ENCODE measurements at places on chromosomes 13 and 19.

DNA sequence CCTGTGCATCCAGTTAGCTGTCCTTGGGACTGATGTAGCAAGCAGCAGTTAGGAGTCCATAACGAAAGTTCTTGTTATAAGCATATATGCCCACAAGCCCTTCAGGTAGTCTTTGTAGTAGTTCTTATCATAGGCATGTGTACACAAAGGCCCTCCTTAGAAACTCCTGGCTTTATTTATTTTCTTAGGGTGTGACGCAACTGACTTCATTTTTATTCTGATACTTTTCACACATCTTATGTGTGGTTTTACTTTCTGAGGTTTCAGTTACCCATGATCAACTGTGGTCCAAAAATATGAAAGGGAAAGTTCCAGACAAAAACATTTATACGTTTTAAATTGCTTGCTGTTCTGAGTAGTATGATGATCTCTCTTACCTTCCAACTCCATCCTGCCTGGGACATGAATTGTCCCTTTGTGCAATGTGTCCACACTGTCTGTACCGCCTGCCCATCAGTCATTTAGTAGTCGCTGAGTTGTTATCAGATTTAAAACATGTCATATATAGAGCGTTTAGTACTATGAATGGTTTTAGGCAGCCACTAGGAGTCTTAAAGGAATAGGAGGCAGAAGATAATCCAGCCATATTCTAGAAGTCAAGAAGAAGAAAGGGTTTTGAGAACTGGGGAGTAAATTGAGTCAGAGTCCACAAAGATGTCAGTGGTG, 19.4 kb downstream of the GPC5 start:
- DNase-seq, result no peak

DNA sequence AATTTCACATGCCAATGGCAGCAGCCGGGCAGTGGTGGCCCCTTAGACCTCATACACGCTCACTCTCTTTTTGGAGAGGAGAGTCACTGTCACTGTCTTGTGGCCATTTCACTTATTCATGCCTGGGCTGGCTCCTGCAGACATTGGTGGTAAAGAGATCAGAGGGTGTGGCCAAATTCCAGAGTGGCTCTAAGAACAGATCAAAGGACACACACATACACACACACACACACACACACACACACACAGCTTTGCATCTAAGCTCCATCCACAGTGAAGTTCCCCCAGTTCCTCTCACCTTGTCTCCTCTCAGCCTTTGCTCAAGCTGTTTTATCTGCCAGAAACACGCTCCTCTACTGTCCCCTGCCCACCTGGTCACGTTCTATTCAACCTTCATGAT, 46.5 kb upstream of the KPNA3 start:
- no peak for DNase-seq

DNA sequence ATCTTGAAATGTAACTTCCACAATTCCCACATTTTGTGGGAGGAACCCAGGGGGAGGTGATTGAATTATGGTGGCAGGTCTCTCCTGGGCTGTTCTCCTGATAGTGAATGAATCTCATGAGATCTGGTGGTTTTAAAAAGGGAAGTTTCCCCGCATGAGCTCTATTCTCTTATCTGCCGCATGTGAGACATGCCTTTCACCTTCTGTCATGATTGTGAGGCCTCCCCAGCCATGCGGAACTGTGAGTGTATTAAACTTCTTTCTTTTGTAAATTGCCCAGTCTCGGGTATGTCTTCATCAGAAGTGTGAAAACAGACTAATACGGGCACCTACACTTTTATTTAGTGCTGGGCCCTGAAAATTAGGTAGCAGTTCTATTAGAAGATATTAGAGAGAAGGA, 45.8 kb downstream of the TNFSF13B start:
- DNase-seq, result no peak

DNA sequence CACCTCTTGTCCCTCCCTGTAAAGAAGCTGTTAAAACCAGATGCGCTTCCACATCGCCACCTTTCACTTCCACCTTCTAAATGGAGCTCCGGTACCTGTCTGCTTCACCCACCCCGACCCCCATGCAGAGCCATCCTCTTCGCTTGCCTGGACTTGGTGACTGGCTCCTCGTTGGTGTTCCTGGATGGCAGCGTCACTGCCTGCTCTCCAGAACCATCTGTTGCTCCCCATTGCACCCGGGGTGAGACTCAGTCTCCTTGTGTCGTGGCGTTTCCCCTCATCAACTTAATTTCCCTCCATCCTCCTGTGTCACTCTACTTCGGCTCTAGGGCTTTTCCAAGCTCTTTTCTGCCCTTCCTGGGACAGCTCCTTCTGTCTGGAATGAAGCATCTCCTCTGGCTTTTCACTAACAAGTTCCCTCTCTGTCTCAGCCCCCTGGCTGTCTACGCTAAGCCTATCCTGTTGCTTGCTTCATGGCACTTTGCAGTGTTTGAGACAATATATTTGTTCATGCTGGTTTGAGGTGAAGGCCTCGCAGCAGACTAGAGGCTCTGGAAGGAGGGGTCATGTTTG, 10.3 kb downstream of the CEBPG start:
- no peak for DNase-seq

- no peak for DNase-seq
These were observed 41.7 kb downstream of the ELL start for GRCh38 chr19:18480006-18480691.

DNA sequence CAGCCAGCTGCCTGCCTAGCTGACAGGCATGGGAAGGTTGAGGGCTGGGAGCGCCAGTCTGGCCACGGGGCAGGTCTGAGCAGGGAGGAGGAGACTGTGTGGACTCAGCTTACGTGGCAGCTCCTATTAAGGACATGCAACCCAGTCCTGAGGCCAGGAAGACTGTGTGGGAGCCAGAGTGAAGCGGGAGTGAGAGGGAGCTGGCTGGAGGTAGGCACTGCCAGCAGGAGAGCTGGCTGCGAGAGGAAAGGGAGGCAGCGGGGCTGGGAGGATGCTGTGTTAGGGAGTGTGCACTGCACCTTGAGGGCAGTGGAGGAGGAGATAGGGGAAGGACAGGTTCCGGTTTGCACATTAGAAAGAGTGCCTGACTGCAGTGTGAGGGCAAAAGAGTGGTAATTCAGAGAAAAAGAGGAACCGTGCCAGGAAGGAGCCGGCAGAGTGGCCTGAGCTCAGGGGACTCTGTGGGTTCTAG, 99.2 kb downstream of the SLC7A1 start:
- no peak for DNase-seq

DNA sequence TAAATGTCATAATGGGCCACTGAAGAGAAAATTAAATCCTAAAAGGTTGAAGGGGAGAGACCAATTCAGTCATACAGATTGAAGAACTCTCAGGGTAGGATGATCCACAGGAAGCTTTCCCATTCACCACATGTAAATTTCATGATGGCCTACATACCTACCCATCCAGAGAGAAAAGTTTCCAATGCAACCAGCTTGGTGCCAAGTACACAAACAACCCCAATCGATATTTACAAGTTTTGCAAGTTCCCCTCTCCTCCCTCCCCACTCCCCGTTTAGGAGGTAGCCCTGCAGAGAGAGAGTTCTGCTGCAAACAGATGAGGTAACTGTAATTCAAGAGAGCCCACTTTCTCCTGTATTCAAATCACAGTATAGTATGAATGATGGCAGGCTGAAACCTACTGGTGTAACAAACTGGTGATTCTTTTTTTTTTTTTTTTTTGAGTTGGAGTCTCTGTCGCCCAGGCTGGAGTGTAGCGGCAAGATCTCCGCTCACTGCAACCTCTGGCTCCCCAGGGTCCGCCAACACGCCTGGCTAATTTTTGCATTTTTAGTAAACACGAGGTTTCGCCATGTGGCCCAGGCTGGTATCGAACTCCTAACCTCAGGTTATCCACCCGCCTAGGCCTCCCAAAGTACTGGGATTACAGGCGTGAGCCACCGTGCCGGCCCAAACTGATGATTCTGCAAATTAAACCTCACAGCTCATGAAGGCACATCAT, 14.4 kb downstream of the FOXO1 start:
- no peak for DNase-seq

GRCh38 chr13:22030321-22030720, 359.4 kb downstream of the FGF9 start:
- no peak for DNase-seq

DNA sequence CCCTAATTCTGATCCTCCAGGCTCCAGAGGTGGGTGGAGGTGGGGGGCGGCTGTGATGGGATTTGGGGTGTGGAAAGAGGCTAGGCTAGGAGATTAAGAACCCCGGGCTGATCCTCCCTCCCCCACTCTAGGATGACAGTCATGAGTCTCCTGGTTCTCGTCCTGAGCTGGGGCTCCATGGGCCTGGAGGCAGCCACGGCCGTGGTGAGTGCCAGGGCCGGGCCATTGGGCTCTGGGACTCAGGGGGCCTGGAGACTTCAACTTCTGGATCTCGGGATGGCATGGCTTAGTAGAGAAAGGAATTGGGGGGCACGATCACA, 13.9 kb downstream of the TTYH1 start:
- no peak for DNase-seq

All from stimulated activated CD4-positive, alpha-beta T cell treated with anti-CD3 and anti-CD28 coated beads, Interleukin-1b, Interleukin-23, amount 100 ng/mL, for 1 hour (primary cell).